ENCODE measurements at places on chromosomes 6 and 20.
A peak's percentile ranks its signal among the peaks of the same experiment; 100 is the strongest.

- DNase-seq: no peak
Observed at GRCh38 chr20:44658810-44659209, 7.3 kb upstream of the ADA start.

GRCh38 chr6:63731930-63732329, 96.3 kb downstream of the PHF3 start:
- no peak for DNase-seq

DNA sequence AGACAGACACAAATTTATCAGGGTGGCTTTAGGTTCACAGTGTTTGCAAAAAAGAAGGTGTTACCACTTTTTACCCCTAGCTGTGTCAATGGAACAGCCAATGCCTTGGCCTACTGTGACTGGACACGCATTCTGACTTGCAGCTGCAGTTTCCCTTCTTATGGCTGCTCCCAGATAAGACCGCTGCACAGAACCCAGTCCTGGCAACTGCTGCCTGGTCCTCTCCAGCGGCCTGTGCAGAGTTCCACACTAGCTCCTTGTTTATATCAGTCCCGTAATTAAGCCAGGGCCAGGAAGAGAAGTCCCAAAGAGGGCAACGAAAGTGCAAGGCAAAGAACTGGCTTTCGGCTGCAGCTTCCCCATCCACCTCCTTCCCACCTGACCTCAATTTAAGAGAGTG, 283.0 kb downstream of the FOXC1 start:
- no peak for DNase-seq

GRCh38 chr6:30000156-30000791, 57.9 kb downstream of the HLA-A start:
- DNase-seq: no peak

GRCh38 chr20:53782612-53783246, 189.1 kb upstream of the ZNF217 start:
- no peak for DNase-seq

- DNase-seq: no peak
Observed at GRCh38 chr6:109453594-109454495, 1.7 kb downstream of the MICAL1 start.

- DNase-seq: no peak
Observed at GRCh38 chr6:19782588-19782987, 54.6 kb upstream of the ID4 start.

DNA sequence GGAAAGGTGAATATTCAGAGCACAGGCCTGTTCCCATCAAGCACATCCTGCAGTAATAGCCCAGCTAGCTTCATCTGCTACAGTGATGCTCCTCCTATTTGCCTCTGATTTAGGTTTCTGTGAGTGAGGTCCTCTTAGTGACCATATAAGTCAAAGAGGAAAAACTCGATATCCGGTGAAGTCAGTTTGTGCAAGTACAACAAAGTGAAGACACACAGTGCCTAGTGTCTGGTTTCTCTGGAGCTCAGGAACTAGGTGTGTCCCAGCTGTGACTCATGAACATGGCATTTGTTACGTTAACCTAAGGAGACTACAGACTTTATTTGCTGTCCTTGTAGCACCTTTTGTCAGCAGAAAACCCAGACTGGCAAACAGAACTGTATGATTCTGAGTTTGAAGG, 33.9 kb downstream of the EDN1 start:
- no peak for DNase-seq

GRCh38 chr20:18852318-18852717, 38.7 kb downstream of the SCP2D1 start:
- DNase-seq: no peak

DNA sequence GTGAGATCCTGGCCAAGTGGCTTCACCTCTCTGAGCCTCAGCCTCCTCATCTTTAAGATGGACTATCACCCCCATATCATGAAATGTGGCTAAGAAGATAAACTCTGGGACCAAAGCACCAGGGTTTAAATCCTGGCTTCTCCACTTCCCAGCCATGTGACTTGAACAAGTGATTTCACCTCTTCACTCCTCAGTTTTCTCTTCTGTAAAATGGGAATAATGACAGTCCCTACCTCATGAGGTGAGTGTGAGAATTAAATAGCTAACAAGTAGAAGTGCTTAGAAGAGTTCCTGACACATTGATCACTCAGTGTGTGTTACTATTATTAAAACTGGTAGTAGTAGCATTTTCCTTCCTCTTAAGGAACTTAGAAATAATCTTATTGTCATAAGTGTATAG, 516.9 kb upstream of the SULF2 start:
- no peak for DNase-seq

GRCh38 chr20:3714092-3714491, 1.7 kb upstream of the SIGLEC1 start:
- DNase-seq: no peak

- peak; percentile 59 for DNase-seq
Observed at GRCh38 chr6:36623547-36624459, 29.6 kb downstream of the SRSF3 start.

GRCh38 chr6:83215131-83216047, 22.2 kb downstream of the RWDD2A start:
- DNase-seq: no peak

Measured in CMK (cell line).